Stimulated activated CD8-positive, alpha-beta memory T cell treated with anti-CD3 and anti-CD28 coated beads, Interleukin-4, amount 100 ng/mL, for 48 hours (primary cell): ENCODE measurements at places on chromosomes 6 and 20.

DNA sequence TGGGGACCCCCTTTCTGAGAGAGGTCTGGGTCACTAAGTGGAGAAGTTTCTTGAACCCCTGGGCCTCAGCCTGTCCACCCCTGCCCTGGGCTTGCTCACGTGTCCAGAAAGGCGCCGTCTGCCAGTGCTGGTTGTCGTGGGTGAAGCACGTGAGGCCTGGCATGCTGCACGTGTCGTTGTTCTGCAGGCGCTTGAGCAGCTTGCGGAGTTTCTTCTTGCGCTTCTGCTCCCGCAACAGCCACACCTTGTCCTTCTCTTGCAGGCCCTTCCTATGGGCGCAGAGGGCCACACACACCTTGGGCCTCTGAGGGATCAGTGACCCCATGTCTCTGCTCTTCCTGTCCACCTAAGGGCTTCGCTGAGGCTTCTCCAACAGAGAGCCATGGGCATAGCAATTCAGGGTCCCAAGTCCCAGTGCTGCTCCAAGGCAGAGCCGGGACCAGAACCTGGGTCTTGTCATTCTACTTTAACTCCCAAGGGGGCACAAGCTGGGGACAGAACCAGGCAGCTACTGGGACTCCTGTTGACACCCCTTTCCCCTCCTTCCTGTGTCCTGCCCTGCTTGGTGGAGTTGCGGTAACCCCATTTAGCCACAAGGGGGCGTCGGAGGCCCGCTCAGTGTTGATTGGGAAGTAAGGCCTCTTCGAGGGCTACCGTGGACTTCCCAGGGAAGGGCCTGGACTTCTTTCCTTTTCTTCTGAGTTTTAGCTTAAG lies 121.8 kb downstream of the SULF2 start:
- DNase-seq = peak; percentile 85

GRCh38 chr20:36268440-36269342 lies 32.4 kb downstream of the AAR2 start:
- DNase-seq = no peak

DNA sequence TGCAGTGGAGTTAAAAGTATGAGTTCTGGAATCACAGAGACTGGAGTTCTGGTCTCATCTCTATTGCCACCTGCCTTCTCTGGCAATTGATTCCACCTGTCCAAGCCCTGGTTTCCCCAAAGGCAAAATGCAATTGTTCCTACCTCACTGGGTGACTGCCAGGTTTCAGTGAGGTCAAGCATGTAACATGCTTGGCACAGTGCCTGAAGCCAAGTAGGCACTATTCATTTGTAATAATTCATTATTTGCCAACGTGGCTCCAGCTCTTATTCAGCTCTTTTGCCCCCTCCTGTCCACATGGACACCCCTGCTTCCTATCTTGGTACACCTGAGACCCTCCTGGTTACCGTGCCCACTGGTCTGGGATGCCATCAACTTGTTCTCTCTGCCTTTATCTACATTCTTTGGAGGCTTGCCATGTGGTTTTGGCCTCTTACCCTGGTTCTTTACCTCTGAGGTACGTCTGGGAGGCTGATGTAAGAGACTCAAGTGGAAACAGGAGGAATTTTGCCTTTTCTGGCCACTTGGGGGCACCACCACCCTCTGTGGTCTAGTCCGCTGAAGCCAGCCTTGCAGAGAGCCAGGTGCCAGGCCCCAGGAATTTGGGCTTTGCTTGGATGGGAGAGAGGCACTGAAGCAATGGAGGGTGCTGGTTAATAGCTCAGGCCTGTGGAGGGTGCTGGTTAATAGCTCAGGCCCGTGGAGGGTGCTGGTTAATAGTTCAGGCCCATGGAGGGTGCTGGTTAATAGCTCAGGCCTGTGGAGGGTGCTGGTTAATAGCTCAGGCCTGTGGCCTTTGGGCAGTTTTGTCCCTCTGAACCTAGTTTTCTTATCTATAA lies 1.7 kb downstream of the KCNK15 start:
- peak; percentile 85 for DNase-seq

DNA sequence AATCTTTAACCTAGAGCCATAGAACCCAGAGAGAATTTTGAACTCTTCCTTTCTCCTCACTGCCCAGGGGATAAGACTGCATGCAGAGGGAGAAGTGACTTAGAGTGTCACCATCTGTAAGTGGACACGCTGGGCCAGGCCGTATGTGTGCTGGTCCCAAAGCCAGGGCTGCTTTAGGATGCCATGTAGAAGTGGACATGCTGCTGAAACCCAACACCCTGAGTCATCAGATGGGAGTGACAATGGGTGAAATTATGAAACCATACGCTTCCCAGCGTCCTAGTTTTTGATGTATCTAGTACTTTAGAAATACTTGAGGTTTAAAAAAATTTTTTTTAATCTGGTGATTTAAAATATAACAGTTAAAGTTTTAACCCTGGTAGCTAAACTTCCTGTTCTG lies 191.1 kb downstream of the FNDC1 start:
- DNase-seq = no peak

DNA sequence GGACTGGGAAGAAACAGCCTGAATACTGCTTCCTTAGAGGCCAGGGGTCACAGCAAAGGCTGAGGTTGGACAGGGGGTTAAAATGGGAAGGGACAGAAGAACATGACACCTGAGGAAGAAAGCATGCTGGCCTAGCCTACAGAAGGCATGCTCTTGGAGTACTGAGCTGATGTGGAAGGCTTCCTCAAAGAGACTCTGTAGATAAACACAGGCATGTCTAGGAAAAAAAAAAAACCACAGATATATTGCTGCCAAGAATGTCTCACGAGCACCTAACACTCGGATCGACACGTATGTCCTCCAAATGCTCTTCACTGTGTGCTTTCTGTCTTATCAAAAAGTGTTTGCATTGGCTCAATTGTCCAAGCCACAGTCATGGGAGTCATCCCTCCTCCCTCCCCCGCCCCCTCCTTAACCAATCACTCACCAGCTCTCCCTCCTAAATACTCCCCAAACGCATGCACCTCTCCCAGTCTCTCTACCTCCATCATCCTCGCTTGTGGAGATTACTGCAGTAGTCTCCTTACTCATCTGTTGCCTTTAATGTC lies 101.1 kb upstream of the LRFN2 start:
- no peak for DNase-seq

- DNase-seq = no peak
Observed at GRCh38 chr6:15842727-15843117, 179.9 kb upstream of the DTNBP1 start.

DNA sequence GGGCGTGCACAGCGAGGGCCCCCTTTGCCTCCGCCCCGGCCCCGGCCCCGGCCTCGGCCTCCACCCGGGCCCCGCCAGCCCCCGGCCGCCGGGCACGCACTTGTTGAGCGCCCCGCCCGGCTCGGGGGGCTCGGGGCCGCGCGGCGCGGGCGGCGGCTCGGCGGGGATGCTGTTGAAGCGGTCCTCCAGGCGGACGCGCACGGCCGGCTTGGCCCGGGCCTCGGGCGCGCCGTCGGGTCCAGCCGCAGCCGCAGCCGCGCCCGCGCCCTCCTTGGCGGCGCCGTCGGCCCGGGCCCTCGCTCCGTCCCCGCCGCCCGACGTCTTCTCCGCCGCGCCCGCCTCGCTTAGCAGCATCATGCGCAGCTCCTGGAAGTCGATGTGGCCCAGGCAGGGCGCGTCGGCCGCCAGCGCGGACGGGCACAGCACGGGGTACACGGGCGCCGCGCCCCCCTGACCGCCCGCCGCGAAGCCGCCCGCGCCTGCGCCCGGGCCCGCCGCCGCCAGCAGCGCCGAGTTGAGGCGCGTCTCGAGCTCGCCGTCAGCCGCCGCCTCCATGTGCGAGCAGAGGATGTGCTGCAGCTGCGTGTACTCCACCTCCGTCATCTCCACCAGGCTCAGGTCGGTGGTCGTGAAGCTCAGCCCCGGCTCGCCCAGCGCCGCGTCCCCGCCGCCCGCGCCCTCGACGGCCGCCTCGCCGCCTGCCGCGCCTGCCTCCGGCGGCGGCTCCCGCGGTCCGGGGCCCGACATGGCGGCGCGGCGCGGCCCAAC lies 514 bp downstream of the TCFL5 start:
- DNase-seq = peak; percentile 46

GRCh38 chr20:50341880-50342637 lies 151.4 kb downstream of the CEBPB start:
- no peak for DNase-seq

GRCh38 chr20:755941-756340 lies 12.4 kb downstream of the SLC52A3 start:
- no peak for DNase-seq

DNA sequence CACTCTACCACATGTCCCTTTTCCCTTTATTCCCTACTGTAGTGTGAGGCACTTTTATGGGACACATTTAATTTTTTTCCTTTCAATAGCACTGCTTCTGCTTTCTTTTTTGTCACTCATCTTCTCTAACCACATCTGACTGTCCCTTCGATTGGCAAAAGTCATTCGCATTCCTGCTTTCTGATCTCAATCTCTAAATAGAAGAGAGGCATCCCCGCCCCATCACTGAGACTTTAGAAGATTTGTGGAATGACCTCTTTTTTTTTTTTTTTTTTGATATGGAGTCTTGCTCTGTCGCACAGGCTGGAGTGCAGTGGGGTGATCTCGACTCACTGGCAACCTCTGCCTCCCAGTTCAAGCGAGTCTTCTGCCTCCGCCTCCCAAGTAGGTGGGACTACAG lies 9.1 kb downstream of the ZNF292 start:
- no peak for DNase-seq

GRCh38 chr6:168876956-168877355 lies 376.7 kb downstream of the THBS2 start:
- no peak for DNase-seq

DNA sequence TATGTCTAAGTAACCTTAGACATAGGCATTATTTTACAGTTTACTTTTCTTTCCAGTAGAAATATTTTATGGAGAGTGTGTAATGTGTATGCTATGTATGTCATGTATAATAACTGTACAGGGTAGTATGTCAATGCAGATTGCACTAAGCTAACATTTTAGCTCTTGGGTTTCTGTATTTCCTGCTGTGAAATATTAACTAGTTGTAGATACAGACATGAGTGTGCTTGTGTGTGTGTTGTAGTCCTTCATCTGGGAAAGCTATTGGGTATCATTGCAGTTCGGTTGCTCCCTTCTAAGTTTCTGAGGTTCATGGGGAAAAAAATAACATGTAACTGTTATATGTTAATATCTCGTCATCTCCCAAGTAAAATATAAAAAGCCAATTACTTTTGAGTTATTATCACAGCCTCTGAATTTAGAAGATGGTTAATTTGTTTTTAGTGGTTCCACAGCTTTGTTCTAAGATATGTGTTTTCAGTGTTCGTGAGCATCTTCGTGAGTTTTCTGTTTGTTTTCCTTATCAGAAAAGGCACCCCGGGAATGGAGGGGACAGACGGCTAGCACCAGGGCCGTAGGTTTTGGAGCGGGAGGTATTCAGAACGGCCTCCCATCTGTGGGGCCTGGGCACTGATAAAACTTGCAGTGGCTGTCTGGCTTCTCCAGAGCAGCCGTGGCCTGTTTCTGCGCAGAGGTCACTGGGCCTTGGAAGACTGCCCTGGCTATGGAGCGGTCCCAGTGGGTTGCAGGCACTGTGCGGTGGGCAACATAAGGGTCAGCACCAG lies 215.0 kb downstream of the ARID1B start:
- DNase-seq = no peak

- DNase-seq = no peak
Observed at GRCh38 chr6:98833307-98834059, 891 bp upstream of the POU3F2 start.

- no peak for DNase-seq
Observed at GRCh38 chr6:6439778-6440177, 119.3 kb upstream of the F13A1 start.

DNA sequence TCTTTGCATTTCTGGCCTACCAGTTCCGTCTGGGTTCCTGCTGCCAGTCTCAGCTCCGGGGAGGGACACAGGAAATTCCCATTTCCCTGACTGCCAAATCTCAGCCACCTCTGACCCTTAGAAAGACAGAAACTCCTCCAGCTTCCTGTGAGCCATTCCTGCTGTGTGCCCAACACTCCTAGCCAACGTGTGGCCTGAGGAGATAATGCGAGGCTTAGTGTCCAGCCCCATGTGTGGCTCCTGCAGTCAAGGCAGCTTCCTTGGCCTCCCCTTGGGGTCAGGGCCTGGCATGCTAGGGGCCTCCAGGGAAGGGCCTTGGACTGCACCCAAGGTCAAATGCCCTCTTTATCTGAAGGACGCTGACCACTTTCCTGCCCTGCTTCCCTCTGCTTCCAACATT lies 45.1 kb downstream of the MAFB start:
- DNase-seq = no peak

DNA sequence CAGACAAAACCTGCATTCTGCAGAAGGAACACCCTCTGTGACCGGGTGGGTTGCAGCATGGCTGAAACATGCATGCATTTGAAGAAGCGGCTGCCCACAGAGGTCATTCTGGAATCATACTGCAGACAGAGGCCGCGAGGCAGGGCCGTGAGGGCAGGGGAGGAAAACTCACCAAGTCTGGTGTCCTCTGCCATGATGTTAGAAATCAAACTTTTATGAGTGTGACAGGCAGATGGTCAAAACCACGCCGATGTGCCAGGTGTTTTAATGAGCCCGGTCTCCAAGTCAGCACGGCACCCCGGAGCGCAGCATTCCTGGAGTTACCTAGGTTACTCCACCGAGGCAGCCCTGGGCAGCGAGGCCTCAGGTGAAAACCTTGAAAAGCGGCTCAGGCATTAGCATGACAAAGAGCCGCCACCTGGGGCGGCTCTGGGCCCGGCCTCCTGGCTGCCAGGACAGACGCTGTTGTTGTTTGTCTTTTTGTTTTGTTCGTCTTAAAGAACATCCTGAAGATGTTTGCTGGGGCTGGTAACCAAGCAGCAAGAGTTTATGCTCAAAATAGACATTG lies 255.6 kb downstream of the ERMARD start:
- peak; percentile 7 for DNase-seq

- no peak for DNase-seq
Observed at GRCh38 chr6:44851176-44851575, 463.7 kb downstream of the CDC5L start.

GRCh38 chr6:62974452-62974851 lies 236.8 kb upstream of the FKBP1C start:
- DNase-seq = no peak

GRCh38 chr6:118743746-118744145 lies 92.4 kb upstream of the CEP85L start:
- no peak for DNase-seq

GRCh38 chr20:45358282-45359068 lies 4.5 kb upstream of the SYS1 start:
- DNase-seq = no peak

DNA sequence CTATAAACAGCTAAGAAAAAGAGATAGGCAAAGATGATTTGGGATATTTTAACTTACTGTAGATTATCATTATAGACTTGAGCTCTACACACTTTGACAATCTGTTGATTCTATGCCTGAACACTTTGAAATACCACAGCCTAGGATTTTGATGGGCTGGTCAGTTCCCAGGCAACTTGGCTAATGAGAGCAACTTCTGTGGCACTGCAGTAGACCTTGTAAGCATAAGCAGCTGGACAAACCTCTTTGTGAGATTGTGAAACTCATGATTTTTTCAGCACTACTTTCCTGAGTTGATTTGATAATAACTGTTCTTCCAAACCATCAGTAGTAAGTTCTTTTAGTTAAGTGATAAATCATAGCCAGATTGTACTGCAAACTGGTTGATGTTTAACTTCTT lies 27.1 kb upstream of the ELOVL5 start:
- DNase-seq = no peak
